Subcutaneous adipose tissue (tissue), 4 donors: ENCODE measurements at places on chromosomes 1 and 21. TPM values are rescaled to one million over a fixed set of nuclear protein-coding genes. Genes with fewer than 3 reads are reported as not detected.

Gene CFHR2
- not detected for total RNA-seq

Gene GREM2
- not detected for total RNA-seq

Gene LCE2B
- not detected for total RNA-seq

Gene SH2D2A
- 0.66 TPM for total RNA-seq

Gene KCNA3
- 0.98 TPM for total RNA-seq

Gene CGN
- total RNA-seq: not detected

Gene KLHL17
- total RNA-seq: 10.0 TPM

Gene HMCN1
- total RNA-seq: 9.2 TPM

Gene COA7
- 7.3 TPM for total RNA-seq
